Neural progenitor cell (in vitro differentiated cells): ENCODE measurements at places on chromosomes 5 and 9. TPM values are rescaled to one million over a fixed set of nuclear protein-coding genes. Genes with fewer than 3 reads are reported as not detected.
A peak's percentile ranks its signal among the peaks of the same experiment; 100 is the strongest.

DNA sequence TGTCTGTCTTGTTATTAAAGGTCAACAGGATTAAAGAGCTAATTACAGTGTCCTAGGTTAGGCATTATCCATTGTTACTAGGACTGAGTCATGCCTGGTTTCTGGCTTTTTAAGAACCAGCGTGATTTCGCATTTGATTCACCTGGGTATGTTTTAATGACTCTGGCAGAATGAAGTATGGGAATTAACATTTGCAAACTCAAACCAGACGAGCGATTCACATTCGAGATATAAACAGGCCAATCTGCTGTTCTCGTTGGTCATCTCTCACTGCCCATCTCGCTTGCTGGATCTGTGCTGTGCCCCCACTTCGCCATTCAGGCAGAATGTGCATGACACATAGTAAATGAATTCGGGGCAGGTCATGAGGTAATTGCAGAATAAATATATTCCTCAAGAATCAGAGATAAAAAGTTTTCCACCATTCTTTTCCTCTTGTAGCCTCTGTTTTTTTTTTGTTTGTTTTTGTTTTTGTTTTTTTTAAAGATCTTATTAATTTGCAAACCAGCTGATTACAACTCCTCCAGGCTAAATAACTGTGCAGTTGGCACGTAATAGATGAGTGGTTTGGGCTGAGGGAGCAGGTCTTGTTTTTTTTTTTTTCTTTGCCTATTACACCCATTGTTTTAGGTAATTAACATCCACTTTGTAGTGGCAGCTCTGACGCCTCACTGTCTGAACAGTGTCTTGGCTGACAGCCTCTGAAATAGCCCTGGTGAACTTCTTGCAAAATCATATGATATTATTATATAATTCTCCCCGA lies 313.5 kb upstream of the MSX2 start:
- H3K4me1 ChIP-seq = peaks cover 4% of the 10 kb centered on the region
- no peak overlapping the region for H3K27ac ChIP-seq
- no peak overlapping the region for H3K4me3 ChIP-seq

DNA sequence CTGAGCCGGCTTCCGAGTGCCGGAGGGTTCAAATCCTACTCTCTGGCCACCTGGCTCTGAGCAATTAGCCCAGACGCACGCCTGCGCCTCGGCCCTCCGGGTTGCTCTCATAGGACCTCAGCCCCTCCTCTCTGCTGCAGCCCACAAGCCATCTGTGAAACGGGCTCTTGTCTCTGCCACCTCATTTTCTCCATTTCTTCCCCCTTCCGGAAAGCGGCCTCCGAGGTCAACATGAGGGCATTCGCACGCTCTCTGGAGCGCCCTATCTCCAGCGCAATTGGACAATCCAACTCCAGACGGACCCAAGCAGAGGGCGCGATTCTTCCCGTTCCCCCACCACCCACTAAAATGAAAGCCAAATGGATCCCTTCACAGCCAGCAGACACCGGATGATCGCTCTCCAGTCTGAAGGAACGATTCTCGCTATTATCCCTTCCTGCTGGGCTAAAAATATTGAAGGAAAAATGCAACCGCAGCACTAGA lies 41.5 kb downstream of the VAV2 start:
- no peaks in the 10 kb centered on the region for H3K27me3 ChIP-seq
- H3K4me3 ChIP-seq = no peak overlapping the region
- no peak for DNase-seq
- no peaks in the 10 kb centered on the region for H3K4me1 ChIP-seq

The DNAI1 gene
- total RNA-seq = 0.52 and 1.3 TPM in 2 replicates

The DBH gene
- not detected in 2 replicates for total RNA-seq

GRCh38 chr9:4927043-4927471 lies 58.0 kb upstream of the JAK2 start:
- H3K27me3 ChIP-seq = no peaks in the 10 kb centered on the region
- no peak overlapping the region for H3K27ac ChIP-seq
- H3K36me3 ChIP-seq = no peaks in the 10 kb centered on the region
- DNase-seq = peak; percentile 38
- H3K4me1 ChIP-seq = peaks cover 13% of the 10 kb centered on the region
- no peak overlapping the region for H3K4me3 ChIP-seq

The GPR151 gene
- total RNA-seq = not detected in 2 replicates

The EQTN gene
- 2.0 and 3.4 TPM in 2 replicates for total RNA-seq

- H3K36me3 ChIP-seq = no peaks in the 10 kb centered on the region
- H3K4me1 ChIP-seq = no peaks in the 10 kb centered on the region
- H3K27ac ChIP-seq = no peak overlapping the region
- H3K27me3 ChIP-seq = no peaks in the 10 kb centered on the region
- no peak overlapping the region for H3K4me3 ChIP-seq
These were observed 2104.1 kb upstream of the ACO1 start for GRCh38 chr9:30280229-30280900.

- no peaks in the 10 kb centered on the region for H3K36me3 ChIP-seq
- H3K4me3 ChIP-seq = no peak overlapping the region
These were observed 11.2 kb downstream of the GABRG2 start for GRCh38 chr5:162078805-162079204.
